NCI-H187 (cell line): ENCODE measurements at places on chromosomes 6 and 20.

DNA sequence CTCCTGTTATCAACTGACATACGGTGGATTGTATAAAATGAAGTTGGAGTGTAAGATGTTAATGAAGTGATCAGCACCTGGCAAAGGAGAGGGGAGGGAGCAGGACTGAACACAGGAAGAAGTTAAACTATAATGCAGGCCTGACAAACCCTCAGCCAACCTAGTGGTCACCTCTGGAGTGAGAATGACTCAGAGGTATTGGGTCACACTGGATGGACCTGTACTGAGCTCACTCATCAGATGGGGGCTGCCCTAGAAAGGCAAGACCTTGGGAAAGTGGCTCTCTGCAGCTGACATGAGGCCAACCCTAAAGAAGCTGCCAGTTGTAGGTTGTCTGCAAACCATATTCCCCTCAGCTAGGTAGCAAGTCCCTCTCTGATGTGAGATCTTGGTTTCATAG lies 193.3 kb upstream of the HTR1E start:
- no peak for DNase-seq

GRCh38 chr20:20267685-20268370 lies 100.1 kb upstream of the INSM1 start:
- peak; percentile 23 for DNase-seq

GRCh38 chr20:25209911-25210310 lies 14.4 kb downstream of the ENTPD6 start:
- no peak for DNase-seq

DNA sequence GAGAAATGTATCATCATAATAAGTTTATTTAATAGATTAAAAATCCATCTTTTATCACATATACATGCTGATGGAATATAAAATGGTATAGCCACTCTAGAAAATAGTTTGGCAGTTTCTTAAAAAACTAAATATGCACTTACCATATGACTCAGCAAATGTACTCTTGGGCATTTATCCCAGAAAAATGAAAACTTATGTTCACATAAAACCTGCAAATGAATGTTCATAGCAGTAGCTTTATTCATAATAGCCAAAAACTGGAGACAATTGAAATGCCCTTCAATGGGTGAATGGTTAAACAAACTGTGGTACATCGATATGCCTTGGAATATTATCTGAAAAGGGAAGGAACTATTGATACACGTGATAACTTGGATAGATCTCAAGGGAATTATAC lies 6.4 kb upstream of the NCOA7 start:
- DNase-seq: no peak

- DNase-seq: no peak
Observed at GRCh38 chr20:52015155-52015554, 176.4 kb downstream of the ZFP64 start.

GRCh38 chr6:22828179-22829062 lies 259.1 kb downstream of the HDGFL1 start:
- no peak for DNase-seq

DNA sequence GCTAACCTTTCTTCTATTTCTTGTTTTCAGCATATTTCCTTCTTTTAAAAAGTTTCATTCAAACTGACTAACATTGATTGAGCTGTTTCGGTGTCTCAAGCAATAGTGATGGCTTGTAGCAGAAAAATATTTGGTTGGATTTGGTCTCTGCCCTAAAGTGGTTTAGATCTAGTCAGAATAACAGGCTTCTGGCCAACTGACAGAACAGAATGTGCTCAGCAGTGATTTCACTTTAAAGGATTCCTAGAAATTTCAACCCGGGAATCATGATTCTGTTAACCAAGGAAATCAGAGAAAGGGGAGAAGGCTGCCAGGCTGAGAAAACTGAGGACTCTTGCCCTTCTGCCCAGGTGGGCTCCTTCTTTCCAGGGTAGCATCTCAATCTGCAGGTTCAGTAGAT lies 16.6 kb upstream of the GSTA1 start:
- no peak for DNase-seq

DNA sequence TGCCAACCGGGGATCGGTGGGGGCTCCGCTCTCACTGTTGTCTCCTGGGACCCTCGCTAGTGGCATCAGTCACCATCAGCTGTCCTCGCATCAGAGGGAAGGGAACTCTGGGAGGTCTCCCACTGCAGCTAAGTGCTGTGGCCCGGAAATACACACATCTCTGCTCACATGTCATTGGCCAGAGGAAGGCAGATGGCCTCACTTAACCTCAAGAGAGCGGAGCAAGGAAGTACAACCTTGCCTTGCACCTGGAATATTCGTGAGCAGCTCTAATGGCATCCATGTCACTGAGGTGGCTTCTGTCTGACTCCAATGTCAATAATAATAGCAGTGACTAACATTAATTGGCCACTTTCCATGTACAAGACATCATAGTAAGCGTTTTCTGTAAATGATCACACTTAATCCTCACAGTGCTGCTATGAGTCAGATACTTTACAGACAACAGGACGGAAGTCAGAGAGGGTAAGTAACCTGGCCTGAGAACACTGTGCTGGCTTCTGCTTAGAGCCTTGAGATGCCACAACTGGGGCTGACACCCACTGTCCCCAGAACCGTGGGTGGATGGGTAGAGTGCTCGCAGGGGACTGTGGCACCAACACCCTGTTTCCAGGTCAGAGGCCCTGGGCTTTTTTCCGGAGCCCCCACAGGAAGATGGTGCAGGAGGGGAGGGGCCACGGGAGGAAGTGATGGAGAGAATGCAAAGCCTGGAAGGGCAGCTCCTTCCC lies 6.0 kb downstream of the LHFPL5 start:
- no peak for DNase-seq

GRCh38 chr6:13256266-13257001 lies 71.9 kb downstream of the TBC1D7 start:
- no peak for DNase-seq

- DNase-seq: no peak
Observed at GRCh38 chr6:45789238-45789637, 226.4 kb downstream of the CLIC5 start.

DNA sequence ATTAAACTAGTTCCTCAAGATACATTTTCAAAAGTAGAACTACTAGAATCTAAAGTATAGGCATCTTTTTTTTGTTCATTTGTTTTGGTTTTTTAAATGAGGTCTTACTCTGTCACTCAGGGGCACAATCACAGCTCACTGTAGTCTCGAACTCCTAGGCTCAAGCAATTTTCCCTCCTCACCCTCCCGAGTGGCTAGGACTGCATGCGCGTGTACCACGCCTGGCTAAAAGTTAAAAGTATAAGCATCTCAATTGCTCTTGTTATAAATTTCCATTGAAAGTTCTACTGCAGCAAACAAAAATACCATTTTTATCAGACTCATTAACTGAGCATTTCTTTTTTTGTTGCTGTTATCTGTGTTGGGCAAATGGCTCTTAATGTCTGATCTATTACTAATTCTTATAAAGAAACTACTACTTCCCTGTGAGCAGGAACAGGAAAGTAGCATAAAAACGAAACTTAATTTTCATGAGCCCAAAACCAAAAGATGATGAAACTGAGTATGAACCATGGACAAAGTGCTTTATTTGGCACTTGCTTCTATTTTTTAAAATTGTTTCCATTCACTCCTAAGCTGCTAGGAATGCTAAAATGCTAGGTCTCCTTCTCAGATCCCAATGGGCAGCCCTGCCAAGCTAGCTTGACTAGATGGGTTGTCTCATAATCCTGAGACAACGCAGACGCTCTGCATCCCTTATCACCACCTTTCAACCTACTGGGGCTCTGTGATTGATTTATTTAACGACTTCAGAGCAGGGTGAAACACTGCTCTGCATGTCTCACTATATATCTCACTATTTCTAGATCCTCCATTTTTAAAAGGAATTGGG lies 36.9 kb downstream of the TRPC4AP start:
- DNase-seq: no peak

- no peak for DNase-seq
Observed at GRCh38 chr6:98980819-98981218, 33.1 kb upstream of the FBXL4 start.

GRCh38 chr6:105194591-105194990 lies 14.8 kb upstream of the POPDC3 start:
- DNase-seq: no peak

DNA sequence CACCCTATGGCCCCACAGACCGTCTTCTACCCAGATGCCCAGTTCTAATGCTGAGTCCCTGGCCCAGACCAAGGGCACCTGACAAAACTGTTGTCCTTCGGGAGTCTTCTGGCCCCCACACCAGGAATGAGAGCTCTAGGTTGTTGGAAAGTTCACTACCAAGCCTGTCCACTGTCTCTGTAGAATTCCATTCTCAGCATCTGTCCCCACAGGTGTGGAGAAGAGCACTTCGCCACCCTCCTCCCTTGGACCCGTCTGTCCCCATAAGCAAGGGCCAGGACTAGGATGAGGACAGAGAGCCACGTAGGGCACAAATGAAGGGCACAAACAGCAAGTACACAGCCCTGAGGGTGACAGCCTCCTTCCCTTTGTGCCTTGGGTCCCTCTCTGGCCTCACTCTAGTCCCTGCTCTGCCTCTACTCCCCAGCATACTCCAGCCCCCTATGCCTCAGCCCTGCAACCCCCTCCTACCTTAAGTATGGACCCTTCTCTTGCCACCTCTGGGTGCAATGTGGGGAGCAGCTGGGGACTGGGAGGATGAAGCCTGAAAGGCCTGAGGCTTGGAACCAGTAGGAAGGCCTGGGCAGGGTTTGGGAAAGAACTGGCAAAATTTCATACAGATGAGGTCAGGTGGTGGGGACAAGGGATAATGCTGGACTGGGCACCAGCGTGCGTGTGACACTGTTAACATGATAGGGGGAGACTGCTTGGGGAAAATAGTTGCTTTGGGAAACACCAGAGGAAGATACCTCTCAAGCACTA lies 4.3 kb downstream of the LZTS3 start:
- no peak for DNase-seq

DNA sequence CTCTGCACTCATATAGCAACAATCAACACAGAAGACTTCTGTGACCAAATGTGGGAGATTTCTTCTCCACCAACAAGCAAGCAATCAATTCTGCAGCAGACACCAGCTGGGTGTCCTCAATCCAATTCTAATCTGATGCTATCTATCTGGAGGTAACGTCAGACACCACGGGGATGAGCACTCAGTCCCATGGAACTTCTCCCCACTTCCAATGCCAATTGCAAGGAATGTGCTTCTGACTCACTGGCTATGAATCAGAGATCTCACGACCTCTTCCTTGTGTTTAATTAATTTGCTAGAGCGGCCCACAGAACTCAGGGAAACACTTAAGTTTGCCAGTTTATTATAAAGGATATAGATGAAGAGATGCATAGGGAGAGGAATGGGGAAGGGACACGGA lies 103.5 kb upstream of the SIRPG start:
- DNase-seq: no peak

- no peak for DNase-seq
Observed at GRCh38 chr6:85670573-85670972, 27.9 kb upstream of the SYNCRIP start.

- DNase-seq: no peak
Observed at GRCh38 chr6:138897031-138897430, 91.0 kb downstream of the REPS1 start.

GRCh38 chr6:70735513-70735912 lies 67.8 kb downstream of the SMAP1 start:
- no peak for DNase-seq

GRCh38 chr6:132673376-132674094 lies 14.6 kb upstream of the TAAR1 start:
- DNase-seq: peak; percentile 8

- no peak for DNase-seq
Observed at GRCh38 chr6:107633680-107634323, 143.9 kb downstream of the SOBP start.

GRCh38 chr6:129774697-129775447 lies 64.9 kb upstream of the ARHGAP18 start:
- peak; percentile 25 for DNase-seq

DNA sequence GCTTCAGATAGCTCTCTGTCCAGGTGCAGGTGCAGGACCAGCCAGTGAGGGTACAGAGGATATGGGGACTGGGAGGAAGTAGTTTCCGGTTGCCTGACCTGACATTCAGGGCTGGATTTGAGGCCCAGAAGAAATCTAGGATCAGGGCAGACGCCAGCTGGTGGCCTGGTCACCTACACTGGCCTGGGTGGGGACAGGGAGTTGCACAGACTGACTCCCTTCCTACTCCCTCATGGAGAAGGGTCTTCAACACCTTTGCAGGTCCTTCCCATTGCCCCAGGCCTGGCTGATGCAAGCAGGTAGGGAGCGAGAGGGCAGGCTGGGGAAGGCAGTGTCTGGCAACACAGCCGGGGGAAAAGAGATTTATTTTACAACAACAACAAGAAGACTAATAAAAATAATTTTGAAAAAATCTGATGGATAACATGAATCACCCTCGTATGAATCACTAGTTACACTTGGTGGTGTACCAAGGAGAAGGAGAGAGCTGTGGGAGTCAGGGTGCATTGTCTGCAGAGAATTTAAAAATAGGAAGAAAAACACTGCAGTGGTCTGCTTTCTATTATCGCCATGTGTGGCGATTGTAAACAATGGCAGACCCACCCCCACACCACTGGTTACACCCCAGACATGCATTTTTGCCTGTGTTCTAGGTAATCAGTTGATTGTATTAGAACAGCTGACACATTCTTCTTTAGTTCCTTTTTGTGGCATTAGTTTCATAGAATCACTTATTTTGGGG lies 62.3 kb upstream of the SNX9 start:
- no peak for DNase-seq

DNA sequence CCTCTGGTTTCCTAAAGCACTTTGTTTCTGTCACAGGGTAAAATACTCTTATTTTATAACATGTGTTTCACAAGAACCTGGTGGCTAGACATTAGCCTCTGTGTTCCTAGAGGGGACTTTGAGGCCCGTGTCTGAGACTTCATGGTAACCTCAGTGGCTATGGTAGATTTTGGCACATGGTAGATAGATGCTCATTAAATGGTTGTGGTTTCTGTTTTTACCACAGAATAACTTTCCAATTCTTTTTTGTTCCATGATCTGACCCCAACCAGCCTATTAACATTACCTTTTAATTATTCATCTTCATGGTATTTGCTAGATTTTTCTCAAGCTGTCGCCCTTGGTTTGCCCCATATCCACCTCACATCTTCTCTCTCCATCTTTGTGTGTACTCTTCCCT lies 34.3 kb downstream of the CCN2 start:
- no peak for DNase-seq

DNA sequence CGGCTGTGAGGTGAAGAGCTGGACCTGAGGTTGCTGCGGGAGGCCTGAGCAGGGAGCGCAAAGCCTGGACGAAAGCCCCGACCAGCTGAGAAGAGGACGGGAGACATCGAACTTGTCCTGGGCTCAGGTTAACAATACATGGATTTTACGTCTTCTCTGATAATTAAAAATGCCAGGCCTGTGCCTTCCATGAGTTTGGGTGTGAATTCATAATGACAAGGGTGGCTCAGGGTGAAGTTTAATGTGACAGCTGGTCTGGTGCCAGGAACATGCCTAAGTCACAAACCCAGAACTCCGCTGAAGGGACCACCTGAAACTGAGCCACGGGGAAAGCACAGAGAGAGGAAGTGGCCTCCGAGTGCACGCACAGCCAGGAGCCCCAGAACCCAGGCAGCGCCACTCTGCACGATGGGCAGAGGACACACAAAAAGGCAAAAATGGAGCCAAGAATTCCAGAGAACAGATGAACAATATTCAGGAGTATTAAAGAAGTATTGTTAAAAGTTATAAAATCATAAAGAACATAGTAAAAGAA lies 150.1 kb upstream of the RPS6KA2 start:
- DNase-seq: no peak
